ENCODE measurements at places on chromosomes 2 and 18. TPM values are rescaled to one million over a fixed set of nuclear protein-coding genes. Genes with fewer than 3 reads are reported as not detected.

DNA sequence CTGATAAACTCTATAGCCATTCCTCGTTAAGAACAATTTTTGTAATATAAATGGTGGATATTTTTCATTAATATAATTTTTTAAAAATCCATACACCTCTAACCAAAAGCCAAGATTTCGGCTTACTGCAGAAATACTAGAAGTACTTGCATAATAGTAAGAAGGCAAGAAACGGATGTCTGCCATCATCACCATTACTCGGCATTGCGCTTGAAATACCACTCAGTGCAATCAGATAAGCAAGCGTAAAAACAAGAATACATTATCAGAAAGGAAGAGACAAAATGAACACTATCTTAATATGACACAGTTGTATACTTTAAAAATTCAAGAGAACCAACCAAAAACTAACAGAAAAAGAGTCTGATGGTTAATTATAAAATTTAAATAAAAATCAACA lies 15.2 kb upstream of the BOLA3 start:
- DNase-seq, result no peak

YES1 gene
- total RNA-seq, result 173 TPM

PLB1 gene
- total RNA-seq, result 1.2 TPM

GRCh38 chr2:62738981-62739936 lies 33.7 kb downstream of the EHBP1 start:
- no peak for DNase-seq

DNA sequence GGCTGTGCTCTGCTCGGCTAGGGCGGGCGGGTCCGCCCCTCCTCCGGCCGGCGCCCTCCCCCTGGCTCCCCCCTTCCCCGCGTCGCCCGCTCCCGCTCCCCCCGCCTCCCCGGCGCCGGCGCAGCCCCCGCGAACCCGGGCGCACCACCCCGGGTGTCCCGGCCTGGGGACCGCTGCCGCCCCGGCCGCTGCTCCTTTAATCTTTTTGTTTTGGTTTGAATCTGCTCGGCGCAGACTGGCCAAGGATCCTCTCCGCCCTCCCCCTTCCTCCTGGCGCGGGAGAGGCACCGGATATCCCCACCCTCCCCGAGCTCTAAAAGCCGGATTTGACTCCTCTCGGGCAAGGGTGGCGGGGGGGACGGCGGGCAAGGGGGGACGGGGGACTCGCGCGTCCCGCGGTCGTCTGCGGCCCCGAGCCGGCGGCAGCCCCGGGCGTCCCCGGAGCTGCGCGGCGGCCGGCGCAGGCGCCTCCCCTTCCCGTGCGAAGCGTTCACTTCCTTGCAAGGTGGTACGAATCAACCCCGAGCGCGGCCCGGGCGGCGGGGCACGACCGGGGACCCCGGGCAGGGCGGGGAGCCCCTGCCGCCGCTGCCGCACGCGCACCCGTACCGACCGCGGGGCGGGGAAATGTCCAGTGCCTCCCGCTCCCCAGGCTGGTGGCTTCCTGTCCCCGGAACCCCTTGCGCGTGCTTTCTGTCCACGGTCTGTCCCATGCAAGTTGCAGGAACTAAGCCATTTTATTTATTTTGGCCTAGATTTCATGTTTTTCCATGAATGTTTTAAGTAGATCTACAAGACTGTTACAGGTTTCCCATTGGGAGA lies at the start of gene PTGR3:
TSS of gene PTGR3 (minus strand) at position 11 of the 822 bp plus-strand sequence. CDS start 81 bp downstream, outside the sequence.
- peak; percentile 51 for DNase-seq

GRCh38 chr2:23554054-23554697 lies 169.2 kb downstream of the KLHL29 start:
- DNase-seq, result no peak

- no peak for DNase-seq
Measured at GRCh38 chr2:144201868-144202468, 318.0 kb downstream of the ZEB2 start.

DNA sequence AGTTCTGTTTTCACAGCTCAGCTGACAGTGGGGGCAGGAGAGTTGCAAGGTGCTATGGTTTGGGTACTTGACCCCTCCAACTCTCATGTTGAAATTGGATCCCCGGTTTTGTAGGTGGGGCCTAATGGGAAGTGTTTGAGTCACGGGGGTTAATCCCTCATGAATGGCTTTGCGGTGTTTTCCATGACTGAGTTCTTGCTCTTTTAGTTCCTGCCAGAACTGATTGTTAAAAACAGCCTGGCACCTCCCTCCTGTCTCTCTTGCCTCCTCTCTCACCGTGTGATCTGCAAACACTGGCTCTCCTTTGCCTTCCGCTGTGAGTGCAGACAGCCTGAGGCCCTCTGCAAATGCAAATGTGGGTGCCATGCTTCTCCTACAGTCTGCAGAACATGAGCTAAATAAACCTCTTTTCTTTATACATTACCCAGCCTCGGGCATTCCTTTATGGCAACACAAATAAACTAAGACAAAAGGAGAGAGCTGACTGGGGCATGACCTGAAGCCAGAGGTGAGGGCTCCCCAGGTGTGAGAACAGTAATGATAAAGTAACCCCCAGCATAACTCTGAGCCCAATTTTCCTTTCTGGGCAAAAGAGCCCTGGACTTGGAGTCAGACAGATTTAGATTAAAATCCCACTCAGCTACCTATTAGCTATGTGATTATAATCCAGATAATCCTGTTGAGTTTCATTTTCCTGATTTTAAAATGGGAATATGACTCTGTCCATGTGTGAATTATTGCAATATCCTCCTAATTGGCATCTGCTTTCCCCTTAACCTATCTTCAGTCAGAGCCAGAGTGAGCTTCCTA lies 64.9 kb upstream of the CAPN13 start:
- peak; percentile 99 for DNase-seq

- no peak for DNase-seq
Measured at GRCh38 chr2:146258071-146258470, 1586.8 kb upstream of the ACVR2A start.
